NCI-H2081 treated with DMSO at 0.1 percent for 48 hours (cell line): ENCODE measurements at places on chromosomes 7 and 10.

DNA sequence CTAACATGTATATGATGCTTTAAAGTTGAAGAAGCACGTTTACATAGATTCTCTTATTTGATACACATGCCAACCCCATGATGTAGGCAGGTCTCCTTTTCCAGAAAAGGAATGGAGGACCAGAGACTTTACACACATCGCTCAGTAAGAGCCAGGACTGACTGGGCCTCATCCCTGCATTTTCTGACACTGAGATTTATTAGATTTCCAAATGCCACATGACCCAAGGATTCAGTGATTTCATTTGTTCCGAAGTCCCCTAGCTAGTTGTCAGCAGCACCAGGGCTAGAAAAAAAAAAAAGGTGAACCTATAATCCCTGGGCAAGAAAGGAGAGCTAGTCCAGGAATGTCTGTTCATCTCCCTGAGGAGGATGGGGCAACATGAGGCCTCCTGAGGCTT is 143.3 kb upstream of the AGK start:
- DNase-seq: no peak

DNA sequence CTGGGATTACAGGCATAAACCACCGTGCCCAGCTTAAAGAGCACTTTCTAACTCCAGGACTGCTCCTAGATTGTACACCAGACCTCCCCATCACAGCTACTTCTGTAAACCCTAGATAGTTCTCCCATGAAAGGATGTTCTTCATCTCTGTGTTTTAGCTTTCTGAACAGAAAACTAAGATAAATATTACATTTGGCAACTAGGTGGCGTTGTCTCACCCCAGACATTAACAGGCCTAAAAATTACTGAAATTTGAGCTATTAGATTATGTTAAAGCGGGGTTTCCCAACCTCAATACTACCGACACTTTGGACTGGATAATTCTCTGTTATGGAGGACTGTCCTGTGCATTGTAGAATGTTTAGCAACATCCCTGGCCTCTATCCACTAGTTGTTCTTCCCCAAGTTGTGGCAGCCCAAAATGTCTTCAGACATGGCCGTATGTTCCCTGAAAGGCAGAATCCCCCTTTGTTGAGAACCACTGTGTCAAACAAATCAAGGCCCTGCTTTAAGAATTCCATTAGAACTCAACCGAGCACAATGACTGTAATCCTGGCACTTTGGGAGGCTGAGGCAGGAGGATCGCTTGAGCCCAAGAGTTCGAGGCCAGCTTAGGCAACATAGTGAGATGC is 19.1 kb downstream of the ATOH7 start:
- no peak for DNase-seq

DNA sequence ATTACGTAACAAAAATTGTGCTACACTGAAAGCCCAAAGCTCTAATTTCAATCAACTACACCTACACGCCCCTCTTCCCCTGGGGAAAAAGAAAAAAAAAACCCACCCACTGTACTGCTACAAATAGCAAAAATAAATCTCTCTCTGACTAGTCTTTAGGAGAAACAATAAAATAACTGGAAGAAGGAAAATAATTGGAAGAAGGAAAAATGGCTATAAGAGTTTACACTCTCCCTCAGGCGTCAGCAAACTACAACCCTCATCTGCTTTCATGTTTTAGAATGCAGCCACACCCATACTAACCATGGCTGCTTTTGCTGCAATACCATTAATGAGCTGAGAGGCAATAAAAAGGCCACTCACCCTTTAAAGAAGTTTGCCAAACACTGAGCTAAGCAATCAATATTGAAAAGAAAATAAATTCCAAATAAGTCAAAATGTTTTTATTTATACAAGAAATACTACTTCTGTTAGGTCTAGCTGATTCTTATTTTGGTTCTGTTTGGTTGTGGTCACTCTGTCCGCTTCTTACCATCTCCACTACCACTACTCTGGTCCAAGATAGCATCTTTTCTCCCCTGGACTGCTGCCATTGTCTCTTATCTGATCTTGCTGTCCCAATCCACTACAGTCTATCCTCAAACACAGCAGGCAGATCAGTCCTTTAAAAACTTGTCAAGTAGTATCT is 3.8 kb downstream of the MINDY3 start:
- DNase-seq: no peak

GRCh38 chr10:14304046-14304445 is 26.7 kb downstream of the FRMD4A start:
- DNase-seq: no peak

DNA sequence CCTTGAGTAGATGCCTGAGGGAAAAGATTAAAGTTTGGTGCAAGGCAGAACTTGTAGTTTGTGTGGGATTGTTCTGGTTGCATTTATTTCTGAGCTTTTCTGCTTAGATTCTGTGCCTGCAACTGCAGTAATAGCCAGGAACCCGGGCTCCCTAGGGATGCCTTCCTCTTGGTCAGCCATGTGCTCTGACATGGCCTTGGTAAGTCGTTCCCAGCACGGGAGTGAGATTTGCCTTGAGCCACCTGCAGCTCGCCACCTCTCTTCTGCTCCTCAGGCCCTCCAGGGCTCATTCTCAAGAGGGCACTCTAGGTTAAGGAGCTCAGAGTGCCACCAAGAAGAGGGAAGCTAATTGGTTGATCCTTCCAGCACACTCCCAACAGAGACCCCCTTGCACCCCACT is 350.6 kb upstream of the MKI67 start:
- no peak for DNase-seq

- DNase-seq: no peak
Observed at GRCh38 chr7:22166928-22167327, 190.0 kb downstream of the RAPGEF5 start.

DNA sequence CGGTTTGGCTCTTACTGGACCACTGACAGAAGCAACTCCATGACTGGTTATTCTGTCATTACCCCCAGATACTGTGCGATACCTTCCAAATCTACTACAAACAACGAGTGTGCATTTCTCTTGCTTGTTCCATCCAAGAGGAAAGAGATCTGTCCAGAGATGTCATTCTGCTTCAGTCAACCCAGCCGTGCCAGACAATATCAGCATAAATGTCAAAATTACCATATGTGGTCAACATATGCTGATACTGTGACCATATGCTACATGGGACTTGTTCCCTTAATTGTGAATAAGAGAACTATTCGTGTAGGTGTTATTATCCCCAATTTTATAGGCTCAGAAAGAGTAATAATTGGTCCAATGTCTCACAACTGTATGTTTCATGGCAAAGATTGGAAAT is 143.2 kb upstream of the PRSS1 start:
- DNase-seq: no peak

GRCh38 chr10:29529146-29529545 is 105.6 kb downstream of the SVIL start:
- no peak for DNase-seq

DNA sequence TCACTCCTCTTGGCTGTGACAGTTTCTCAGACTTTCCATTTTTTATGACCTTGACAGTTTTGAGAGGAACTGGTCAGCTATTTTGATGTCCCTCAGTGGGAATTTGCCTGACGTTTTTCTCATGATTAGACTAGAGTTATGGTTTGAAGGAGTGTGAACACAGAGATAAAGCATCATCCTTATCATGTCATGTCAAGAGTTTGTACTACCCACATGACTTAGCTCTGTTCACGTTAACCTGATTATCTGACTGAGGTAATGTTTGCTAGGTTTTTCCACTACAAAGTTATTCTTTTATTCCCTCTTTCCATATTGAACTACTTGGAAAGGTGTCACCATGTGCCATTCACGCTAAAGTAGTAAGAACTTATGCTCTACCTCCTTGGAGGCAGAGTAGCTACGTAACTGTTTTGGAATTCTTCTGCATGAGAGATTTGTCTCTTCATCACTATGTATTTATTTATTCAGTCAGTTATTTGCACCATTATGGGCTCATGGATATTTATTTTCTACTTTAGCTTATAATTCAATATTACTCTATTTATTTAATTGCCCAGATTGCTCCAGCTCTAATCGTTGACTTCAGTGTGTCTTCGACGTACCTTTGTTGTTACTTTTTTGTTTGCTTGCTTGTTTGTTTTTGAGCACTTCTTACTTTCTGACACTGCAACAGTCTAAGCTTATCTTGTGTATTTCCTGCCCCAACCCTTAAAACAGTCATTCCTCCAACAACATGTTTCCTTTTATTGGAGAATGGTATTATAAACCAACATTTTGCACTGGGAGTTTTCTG is 50.4 kb downstream of the CPED1 start:
- no peak for DNase-seq

- DNase-seq: no peak
Observed at GRCh38 chr7:143073556-143073955, 21.4 kb downstream of the OR6V1 start.

DNA sequence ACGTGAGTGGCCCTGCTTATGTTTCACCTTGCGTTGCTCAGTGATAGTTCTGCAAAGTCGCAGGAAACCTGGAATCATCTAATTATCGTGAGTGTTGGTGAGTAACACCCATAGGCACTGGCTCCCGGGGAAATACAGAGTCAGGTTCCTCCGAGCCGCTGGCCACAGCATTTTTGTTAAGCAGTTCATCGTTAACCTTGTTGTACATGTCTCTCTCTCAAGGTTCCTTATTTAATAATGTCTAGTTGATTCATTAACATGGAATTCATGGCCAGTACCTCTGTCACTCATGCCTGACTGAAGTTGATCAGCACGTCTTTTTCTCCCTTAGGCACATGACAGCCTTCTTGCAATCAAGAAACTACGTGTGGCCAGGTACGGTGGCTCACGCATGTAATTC is 3.1 kb upstream of the ZFAND2A start:
- no peak for DNase-seq

- DNase-seq: no peak
Observed at GRCh38 chr7:26499315-26499897, 207.7 kb downstream of the SNX10 start.

- DNase-seq: no peak
Observed at GRCh38 chr10:79383974-79384606, 36.8 kb downstream of the PPIF start.

DNA sequence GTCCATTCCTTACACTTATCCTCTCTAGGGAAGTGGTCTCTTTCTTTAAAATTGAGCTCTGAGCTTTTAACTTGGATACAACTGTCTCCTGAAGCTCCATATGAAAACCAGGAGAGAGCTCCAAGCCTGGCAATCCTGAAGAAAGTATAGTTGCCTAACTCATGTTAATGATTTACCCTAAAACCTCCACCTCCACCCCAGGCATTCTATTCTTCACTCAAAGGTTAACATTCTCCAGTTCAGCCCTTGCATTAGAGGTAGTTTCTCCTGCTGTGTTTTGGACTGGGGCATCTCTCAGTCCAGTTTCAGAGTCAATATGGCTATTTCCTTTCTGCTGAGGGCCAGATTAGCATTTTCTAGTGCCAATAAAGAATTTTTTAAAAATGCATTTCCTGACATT is 195.5 kb downstream of the SLC25A13 start:
- no peak for DNase-seq

- DNase-seq: no peak
Observed at GRCh38 chr7:72072901-72073300, 339.2 kb downstream of the CALN1 start.

GRCh38 chr7:152859781-152860191 is 100.2 kb downstream of the ACTR3B start:
- no peak for DNase-seq

- no peak for DNase-seq
Observed at GRCh38 chr7:140010194-140010895, 52.4 kb downstream of the PARP12 start.

GRCh38 chr10:110843796-110844616 is 27.7 kb upstream of the PDCD4 start:
- no peak for DNase-seq

DNA sequence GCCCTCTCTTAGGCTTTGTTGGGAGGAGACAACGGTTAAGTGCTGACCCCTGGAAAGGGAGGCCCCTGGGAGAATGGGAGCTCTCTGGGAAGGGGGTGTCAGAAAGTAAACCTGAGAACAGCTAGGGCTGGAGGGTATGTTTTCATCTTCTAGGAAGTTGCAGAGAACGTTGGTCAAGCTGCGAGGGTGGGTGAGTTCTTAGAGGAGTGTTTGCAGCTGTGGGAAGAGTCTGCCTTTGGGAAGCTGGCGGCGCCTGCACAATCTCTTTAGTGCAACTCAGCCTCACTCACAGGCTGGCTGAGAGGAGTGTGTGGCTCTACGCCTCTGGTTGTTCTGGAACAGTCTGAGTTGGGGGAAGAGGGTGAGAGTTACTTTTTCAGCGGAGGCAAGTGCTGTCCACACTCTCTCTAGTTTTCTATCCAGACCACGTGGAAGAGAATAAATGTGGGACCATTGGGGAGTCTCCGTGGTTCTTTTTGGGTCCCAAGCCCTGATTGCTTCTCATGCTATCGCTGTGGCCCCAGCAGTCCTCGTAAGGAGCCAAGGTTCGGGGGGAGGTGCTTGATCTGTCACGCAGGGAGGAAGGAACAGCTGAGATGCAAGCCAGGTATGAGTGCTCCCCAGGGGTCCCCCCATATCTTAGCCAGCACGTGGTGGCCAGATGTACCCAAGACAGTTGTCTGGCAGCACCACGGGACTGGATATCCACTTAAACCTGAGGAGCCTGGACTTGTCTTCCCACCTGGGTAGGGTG is 237.2 kb downstream of the BUB3 start:
- DNase-seq: no peak

- DNase-seq: no peak
Observed at GRCh38 chr10:78203915-78204818, 170.5 kb downstream of the RPS24 start.

DNA sequence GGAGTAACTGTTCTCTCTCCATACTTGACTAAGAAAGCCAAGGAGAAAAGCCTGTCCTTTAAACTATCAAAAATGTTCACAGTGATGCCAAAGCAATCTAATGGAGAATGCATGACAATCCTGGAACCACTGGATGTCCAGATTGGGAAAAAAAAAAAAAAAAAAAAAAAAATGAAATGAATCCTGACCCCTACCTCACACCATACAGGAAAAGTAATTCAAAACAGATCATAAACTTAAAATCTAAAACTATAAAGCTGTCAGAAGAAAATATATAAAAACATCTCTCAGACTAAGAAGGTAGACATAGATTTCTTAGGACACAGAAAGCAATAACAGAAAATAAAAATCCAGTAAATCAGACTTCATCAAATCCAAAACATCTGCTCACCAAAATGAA is 18.4 kb downstream of the FBXW4 start:
- no peak for DNase-seq

DNA sequence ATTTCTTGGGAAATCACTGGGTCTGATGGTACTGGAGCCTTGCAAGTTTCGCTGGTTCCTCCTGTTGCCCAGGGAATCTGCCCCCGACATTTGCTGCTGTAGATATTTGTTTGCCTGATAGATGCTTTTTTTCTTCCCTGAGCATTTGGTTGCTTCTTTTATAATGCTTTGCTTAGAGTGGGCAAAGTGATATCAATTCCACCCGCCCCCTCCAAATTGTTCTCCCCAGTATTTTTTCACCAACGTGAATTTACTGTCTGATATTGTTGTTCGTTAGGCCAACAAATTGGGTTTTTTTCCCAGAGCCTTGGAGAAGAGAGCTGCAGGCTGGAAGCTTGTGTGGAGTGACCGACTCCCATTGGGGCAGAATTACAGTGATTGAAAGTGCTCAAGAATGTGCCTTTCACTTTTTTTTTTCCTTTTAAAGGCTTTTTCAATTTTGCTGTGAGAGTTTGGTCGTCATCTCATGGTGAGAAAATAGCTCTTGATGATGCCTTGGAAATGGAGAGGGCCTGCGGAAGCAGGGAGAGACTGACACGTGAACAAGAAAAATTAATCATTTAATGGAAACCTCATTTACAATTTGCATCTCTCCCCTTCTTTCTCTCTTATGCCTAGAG is 2.5 kb downstream of the GRK5 start:
- DNase-seq: no peak
